ENCODE measurements at places on chromosomes 4 and X.

GRCh38 chr4:101813604-101814003 lies 23.1 kb downstream of the BANK1 start:
- DNase-seq: no peak

DNA sequence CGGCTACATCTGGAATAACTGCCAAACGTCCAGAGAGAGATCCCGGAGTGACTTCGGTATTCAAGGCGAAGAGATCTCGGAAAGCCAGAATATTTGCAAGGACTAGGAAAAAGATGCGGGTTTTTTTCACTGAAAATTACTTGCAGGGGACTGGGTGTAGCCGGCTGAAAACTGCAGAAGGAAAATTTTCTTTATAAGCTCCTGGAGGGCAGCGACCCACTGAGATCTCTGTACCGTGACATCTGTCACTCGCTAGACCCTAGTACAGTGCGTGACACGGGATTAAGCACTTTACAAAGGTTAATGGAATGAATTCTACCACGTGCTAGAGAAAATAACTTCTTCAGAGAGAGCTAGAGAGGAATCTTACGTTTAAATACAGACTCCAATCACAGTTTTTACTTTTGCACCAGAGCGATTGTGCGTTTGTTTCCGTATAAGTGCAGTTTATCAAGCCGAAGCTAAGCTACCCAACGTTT lies 1.1 kb upstream of the LCORL start:
- DNase-seq: no peak

- no peak for DNase-seq
Observed at GRCh38 chr4:147340111-147340510, 140.8 kb upstream of the EDNRA start.

DNA sequence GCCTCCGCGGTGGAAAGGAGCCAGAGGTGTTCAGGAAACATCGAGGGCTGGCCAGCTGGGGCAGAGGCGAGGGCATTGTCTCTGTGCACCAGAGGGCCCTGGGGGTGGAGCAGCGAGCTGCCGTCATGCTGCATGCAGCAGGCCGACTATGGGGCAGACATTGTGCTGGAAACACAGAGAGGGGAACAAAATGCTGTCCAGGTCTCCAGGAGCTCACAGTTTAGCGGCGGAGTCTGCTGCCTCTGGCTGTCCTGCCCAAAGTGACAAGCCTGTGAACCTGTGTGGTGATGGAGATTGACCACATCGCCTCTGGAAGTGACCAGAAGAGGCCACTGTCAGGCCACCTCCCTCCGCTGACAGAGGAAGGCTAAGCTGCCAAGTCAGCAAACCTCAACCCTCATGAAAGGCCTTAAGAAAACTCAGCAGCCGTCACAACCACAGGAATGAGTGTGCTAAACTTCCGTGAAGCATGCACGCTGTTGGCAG lies 20.1 kb upstream of the SASH3 start:
- no peak for DNase-seq

DNA sequence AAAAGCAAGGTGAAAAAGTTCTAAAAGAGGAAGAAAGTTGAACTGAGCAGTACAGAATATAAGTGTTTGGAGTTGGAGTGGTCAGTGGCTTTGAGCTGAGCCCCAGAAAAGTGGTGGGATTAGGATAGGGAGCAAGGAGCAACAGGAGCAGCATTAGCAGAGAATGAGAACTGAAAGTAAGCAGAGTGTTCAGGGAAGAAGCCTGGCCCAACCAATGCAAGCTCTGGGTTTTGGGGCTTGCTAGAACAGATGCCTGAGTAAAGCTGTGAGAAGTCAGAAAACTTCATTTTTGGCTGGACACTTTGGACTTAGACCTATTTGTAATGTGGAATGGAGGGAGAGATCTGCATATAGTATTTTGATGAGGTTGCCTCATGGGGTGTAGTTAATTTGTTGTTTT lies 17.8 kb downstream of the JADE1 start:
- no peak for DNase-seq

GRCh38 chr4:89403826-89404225 lies 96.2 kb upstream of the GPRIN3 start:
- DNase-seq: no peak

GRCh38 chrX:41559235-41560052 lies 112.3 kb downstream of the NYX start:
- peak; percentile 0 for DNase-seq

GRCh38 chr4:171710743-171711142 lies 102.5 kb upstream of the GALNTL6 start:
- DNase-seq: no peak

DNA sequence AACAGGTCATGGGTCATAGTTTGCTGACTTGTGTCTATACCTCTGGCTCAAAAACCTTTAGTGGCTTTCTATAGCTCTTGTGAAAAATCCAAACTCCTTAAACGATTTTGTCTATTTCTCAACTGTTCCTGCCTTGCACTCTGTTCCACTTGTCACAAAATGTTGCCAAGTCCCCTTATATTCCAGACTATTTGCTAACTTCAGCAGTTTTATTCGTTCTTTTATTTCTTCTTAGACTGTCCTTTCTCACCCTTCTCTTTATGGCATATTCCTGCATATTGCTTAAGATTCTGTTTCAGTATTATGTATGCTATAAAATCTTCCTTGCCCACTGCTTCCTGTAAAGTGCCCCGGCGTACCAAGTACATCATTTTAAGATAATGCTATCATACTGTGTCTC lies 80.8 kb downstream of the RAB28 start:
- DNase-seq: no peak

GRCh38 chr4:38149472-38149996 lies 189.3 kb downstream of the PTTG2 start:
- DNase-seq: no peak

All from stimulated activated CD4-positive, alpha-beta T cell treated with anti-CD3 and anti-CD28 coated beads, Interleukin-1b, Interleukin-23, amount 100 ng/mL, for 4 hours (primary cell).